ENCODE measurements at places on chromosomes 2 and 18.

- peak; percentile 39 for DNase-seq
These were observed 3.8 kb downstream of the ACTG2 start for GRCh38 chr2:73896362-73897239.

- DNase-seq: no peak
These were observed 361.5 kb downstream of the GALNT13 start for GRCh38 chr2:154233231-154233630.

DNA sequence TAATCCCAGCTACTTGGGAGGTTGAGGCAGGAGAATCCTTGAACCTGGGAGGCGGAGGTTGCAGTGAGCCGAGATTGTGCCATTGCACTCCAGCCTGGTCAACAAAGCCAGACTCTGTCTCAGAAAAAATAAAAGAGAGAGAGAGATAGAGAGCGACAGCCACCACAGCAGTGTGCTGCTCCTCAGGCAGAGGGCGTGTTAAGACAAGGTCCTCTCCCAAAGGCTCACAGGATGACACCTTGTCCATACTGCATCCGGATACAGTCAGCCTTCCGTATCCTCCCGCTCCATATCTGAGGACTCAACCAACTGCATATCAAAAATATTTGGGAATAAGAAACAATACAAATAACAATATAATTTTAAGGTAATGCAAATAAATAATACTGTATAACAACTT is 20.1 kb downstream of the ARL4C start:
- DNase-seq: no peak

GRCh38 chr2:42183775-42184174 is 14.6 kb downstream of the EML4 start:
- DNase-seq: no peak

- DNase-seq: no peak
These were observed 38.9 kb upstream of the THOC1 start for GRCh38 chr18:306608-307255.

- DNase-seq: no peak
These were observed 33.3 kb upstream of the NRXN1 start for GRCh38 chr2:51065276-51065675.

GRCh38 chr2:158045362-158045761 is 56.3 kb upstream of the UPP2 start:
- no peak for DNase-seq

- DNase-seq: no peak
These were observed 370.8 kb downstream of the LNPK start for GRCh38 chr2:175631245-175631623.

GRCh38 chr18:77223653-77224052 is 26.0 kb upstream of the GALR1 start:
- DNase-seq: no peak

DNA sequence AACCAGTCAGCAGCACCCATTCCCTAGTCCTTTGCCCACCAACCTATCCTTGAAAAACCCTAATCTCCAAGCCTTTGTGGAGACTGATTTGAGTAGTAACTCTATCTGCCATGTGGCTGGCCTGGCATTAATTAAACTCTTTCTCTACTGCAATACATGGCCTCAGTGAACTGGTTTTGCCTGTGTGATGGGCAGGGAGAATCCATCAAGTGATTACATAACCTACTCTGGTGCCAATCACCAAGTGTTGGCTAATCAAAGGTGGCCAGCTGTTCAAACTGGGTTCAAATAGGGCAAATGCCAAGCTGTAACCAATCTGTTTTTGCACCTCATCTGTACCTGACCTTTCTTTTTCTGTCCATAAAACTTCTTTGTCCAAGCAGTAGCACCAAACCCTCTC is 139.8 kb upstream of the XPO1 start:
- DNase-seq: no peak

DNA sequence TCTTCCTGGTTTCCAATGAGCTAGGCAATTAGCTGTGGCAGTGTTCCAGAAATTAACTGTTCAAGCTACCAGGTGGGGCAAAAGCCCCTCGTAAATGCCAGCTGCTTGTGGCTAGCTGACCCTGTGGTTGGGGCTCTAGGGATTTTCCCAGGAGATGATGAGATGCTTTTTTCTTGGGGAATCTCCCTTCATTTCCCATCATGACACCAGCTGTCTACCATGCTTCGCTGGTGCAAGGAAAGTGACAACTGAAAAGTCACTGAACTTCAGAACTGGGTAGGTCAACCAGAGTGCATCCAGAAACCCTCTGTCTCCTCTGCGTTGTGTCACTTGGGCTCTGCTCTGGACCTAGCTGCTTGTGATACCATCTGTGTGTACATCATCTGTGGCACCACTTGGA is 386.5 kb upstream of the DCC start:
- peak; percentile 34 for DNase-seq

- no peak for DNase-seq
These were observed 49.8 kb downstream of the TFPI start for GRCh38 chr2:187504312-187504921.

DNA sequence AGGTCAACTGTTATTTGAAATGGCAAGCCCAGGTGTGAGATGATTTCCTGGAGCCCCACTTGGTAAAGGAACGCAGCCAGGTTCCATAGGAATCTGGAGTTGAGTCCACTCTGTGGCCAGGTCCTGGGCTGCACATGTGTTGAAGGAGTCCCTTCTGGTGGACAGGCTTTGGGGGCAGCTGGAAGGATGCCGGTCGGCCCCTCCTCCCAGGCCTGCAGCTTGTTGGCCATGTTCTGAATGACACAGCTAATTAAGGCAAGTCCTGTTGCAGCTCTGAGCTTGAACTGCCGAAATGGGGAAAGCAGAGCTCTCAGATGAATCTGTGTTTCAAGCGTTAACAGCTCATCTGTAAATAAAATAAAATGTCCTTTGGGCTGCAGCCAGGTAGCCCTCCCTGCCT is 23.8 kb downstream of the EN1 start:
- DNase-seq: no peak

DNA sequence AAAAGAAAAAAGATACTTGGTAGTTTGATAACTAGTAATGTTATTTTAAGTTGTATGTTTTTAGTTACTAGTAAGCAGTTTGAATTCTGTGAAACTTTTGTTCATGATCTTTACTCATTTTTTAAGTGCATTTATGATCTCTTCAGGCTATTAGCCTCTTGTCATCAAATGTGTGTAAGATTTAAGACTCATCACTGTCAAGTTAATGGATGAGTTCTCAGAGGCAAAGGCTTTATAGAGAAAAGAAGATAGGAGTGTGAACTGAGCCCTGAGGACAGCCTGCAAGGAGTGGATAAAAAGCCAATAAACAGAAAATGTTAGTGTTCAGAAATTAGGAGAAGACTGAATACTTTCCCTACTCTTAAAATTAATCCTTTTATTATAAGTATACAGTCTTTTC is 13.5 kb downstream of the NDUFV2 start:
- DNase-seq: no peak

DNA sequence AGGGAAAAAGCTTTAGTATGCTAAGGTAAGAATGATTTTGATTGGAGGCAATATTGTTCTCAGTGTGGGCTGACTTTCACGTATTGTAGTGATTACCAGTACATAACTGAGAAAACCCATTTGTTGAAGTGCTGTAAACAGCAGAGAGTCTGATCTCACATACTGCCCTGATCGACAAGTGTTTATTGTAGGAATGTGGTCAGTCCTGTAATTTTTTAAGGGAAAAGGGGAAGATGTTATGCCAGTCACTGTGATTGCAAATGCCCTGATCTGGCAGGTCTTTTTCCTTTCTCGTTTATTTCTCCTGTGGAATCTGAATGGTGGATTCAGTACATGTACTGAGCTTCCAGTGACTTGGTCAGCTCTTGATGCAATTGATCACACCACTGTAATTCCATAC is 11.5 kb downstream of the SPATS2L start:
- no peak for DNase-seq

DNA sequence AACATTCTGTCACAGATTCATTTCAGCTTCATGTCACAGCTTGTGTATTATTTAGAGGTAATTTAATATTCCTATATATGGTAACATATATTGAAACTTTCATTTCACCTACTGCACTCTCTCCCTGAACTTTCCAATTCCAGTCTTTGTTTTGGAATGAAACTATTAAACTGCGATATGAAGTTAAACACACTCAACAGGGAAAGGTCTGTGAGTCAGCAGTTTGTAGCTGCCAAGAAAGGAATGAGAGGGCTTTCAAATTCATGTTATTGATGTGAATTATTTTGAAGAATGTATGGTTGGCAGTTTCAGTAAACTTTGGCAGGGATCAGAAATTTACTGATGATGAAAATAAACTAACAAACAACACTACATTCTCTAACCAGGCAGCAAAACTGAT is 148.3 kb downstream of the HNMT start:
- DNase-seq: no peak

GRCh38 chr2:8310557-8311455 is 371.1 kb upstream of the ID2 start:
- DNase-seq: peak; percentile 26

- DNase-seq: no peak
These were observed 4.8 kb upstream of the CDC42EP3 start for GRCh38 chr2:37676274-37676673.

DNA sequence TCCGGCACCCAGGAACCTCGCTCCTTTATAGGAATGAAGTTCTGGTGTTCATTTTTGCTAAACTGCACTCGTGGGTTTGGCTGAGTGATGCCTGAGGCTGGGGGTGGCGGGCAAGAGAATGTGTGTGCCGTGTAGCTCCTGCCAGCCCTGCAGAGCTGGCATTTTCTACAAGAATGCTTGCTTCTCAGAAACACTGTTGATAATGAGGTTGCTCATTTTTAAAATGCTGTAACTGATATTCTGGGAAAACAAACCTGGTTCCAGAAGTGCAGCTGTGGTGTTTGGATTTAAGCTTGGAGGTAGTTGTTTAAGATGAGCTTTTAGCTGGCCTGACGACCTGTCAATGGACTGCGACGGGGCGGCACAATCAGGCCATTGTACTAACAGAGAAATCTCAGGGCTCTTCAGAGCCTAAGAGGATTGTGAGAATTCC is 511.9 kb upstream of the TNP1 start:
- DNase-seq: no peak

- no peak for DNase-seq
These were observed 47.5 kb downstream of the MARCO start for GRCh38 chr2:118989481-118989880.

GRCh38 chr18:8366656-8367055 is 242.6 kb upstream of the RAB12 start:
- DNase-seq: no peak

DNA sequence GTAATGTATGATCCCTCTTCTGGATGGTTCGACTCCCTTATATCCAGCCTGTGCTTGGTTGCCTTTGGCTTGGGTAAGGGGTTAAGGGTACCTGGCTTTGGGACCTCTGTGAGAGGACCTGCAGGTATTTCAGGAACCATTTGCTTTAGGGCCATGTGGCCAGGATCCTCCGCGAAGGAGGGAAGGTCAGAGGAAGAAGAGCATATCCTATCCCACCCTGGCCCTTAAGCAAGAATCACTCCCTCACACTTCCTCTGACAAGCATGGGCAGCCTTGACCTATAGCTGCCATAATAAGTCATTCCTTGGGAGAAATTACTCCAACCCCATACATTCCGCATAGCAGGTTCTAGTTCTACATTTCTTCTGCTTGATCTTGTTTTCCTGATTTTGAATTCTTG is 59.1 kb upstream of the TXNDC2 start:
- DNase-seq: no peak

- DNase-seq: no peak
These were observed 14.3 kb downstream of the KCNH7 start for GRCh38 chr2:162824304-162824703.

GRCh38 chr2:42819160-42819559 is 26.8 kb upstream of the HAAO start:
- DNase-seq: no peak

DNA sequence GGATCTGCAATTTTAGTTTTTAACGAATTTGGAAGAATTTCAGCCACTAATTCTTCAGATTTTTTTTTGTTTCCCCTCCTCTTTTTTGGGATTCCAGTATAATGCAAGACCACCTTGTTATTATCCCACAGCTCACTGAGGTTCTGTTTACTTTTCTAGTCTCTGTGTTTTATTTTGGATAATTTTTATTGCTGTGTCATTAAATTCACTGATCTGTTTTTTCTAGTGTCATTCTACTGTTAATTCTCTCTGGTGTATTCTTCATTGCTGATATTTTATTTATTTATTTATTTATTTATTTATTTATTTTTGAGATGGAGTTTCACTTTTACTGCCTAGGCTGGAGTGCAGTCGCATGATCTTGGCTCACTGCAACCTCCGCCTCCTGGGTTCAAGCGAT is 32.2 kb downstream of the UBR3 start:
- no peak for DNase-seq

DNA sequence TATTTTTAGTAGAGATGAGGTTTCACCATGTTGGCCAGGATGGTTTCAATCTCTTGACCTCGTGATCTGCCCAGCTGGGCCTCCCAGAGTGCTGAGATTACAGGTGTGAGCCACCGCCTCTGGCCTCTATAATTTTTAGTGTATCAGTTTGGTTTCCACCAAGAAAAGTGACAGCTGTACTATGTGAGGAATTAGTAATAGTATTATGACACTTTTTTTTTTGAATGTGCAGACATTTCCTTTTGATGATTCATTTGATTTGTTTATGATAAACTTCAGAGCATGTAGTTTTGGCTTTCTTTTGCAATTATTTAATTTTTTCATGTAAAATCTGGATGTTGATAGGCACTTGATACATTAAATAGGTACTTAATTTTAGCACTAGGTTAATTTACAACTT is 61.5 kb downstream of the PTPN4 start:
- no peak for DNase-seq

DNA sequence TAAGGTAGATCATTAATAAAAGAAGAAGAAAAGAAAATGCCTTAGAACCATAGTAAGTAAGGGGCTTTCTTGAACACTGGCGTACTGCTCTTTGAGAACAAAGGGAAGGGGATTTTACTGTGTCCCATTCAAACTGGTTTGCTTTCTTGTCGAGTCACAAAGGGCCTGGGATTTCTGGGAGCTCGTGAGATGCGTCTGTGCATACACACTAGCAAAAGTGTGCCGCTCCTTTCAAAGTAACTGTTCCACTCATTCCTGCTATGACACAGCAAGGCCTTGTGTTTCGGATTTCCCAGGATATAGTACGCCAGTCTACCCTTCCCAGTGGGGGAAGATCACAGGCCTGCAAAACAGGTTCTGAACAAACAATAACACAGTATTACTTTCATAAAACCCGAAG is 93.0 kb downstream of the KCTD18 start:
- DNase-seq: no peak

DNA sequence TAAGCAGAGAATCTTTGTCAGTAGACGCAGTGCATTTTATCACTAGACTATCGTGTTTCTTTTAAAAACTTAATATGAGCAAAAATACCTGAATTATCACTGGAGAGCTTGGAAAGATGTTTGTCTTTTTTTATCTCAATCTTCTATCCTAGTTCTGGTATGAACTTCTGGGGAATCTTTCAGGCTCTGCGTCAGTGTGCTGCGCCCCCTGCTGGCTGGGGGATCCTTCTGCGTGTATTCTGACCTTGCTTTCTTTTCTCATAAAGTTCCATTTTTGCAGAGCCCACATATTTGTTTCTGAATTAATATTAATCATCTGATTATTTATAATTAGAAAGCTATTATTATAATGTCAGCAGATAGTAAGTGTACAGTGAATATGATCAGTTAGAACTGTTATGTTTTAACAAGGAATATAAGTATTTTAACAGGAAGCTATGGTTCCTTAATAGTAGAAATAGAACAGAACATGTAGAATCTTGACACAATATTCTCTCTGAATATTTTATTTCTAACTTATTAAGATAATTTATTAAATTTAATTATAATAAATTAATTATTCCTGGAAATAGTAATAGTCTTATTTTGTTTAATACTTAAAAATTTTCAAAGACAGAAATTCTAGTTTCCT is 945.0 kb upstream of the CRIM1 start:
- no peak for DNase-seq
